ENCODE measurements at places on chromosomes 5 and 9.
A peak's percentile ranks its signal among the peaks of the same experiment; 100 is the strongest.

DNA sequence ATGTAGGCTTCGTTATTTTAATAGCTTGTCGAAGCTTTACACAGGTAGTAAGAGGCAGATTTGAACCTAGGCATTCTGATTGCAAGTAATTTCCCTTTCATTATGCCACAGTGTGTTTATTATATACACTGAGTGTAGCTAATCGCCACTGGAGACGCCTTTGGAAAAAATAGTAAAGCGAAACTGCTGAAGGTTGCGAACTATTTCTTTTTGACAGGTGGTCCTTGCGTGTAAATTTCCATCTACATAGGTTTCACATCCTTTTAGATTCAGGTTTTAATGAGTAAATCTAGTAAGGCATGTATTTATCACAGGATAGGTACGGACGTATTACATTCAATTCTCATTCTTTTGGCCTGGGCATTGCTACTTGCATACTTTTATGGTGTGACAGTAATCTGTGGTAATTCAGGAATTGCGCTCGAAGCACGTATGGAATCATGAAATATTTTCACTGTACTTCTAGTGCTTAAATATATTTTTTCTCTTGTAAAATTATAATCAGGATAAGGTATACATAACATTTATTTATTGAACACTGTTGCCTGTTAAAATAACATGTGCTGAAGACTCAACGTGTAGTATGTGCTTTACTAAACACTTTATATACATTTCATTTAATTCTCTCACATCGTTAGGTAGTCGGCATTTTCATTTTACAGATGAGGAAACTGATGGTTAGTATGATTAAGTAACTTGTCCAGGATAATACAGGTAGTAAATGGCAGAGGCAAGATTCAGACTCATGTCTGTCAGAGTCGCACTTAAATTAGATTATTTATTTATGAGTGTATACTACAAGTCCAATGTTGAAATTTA is 1.8 kb downstream of the MARCHF6 start:
- no peak for DNase-seq

DNA sequence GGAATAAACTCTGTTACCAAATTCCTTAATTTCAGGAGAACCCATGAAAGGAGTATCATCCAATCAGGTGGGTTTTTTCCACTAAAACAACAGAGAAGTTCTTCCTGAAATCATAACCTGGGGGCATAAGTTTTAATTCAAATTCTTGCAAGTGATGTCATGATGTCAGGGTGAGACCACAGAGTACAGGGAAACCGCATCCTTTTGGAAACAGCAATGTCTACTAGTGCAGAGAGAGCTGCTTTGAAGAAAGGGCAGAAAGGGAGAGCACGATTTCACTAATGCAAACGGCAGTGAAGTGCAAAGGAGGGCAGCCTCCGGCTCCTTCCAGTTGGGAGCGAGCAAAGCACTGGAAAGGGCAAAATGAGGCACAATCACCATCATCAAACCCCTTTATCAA is 20.6 kb upstream of the CMBL start:
- no peak for DNase-seq

GRCh38 chr9:97243606-97244005 is 63.9 kb upstream of the CCDC180 start:
- no peak for DNase-seq

DNA sequence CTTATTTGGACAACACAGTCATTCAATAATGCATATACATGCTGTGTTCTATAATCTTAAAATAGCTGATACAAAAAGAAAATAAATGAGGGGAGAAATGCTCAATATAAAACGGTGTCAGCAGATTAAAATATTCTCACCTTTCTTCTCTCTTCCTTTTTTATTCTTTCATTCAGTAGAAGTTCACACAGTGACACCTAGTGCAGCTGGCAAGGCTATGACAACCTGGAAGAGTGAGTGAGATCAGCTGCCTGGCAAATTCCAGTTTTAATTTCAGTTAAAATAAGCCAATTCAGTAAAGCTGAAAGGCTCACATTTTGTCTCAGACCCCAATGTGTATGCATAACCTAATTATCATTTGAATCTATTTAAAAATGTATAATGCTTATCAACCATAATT is 150.3 kb downstream of the RASEF start:
- no peak for DNase-seq

GRCh38 chr5:9356351-9356825 is 189.5 kb downstream of the SEMA5A start:
- DNase-seq: no peak

GRCh38 chr5:14776602-14777001 is 95.0 kb downstream of the ANKH start:
- DNase-seq: no peak

DNA sequence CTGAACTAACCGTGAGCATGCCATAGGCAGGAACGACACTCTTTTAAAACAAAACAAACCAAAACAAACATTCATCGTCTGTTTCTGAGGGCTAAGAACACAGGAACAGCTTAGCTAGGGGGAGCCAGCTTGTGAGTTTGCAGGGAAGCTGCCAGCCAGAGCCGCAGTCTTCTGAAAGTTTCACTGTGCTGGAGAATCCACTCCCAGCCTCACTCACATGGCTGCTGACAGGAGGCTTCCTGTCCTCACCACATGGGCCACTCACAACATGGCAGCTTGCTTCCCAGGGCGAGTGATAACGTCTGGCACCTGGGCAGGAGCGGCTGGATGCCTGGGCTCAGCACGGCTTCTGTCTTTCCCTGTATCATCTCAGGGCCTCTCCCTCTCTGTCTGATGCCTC is 275.2 kb downstream of the MSX2 start:
- no peak for DNase-seq

DNA sequence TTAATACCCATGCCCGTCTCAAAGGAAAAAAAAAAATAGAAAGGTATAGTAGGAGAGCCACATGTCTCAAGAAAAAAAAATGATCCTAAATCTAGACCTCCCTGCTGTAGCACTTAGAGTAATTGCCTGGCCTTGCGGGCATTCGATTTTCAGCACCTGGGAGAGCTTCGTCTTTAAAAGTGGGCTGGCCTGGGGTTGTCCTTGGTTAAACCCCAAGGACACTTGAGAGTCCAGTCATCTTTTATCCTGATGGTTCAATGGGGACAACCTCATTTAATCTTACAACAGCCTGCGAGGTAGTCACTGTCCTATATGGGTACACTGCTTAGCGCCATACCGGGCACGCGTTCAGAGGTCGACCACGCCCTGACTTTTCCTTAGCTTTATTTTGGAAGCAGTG is 60.1 kb downstream of the MAT2B start:
- DNase-seq: no peak

GRCh38 chr5:97624886-97625285 is 441.8 kb upstream of the RIOK2 start:
- DNase-seq: no peak

GRCh38 chr5:112570708-112571444 is 151.8 kb upstream of the EPB41L4A start:
- no peak for DNase-seq

DNA sequence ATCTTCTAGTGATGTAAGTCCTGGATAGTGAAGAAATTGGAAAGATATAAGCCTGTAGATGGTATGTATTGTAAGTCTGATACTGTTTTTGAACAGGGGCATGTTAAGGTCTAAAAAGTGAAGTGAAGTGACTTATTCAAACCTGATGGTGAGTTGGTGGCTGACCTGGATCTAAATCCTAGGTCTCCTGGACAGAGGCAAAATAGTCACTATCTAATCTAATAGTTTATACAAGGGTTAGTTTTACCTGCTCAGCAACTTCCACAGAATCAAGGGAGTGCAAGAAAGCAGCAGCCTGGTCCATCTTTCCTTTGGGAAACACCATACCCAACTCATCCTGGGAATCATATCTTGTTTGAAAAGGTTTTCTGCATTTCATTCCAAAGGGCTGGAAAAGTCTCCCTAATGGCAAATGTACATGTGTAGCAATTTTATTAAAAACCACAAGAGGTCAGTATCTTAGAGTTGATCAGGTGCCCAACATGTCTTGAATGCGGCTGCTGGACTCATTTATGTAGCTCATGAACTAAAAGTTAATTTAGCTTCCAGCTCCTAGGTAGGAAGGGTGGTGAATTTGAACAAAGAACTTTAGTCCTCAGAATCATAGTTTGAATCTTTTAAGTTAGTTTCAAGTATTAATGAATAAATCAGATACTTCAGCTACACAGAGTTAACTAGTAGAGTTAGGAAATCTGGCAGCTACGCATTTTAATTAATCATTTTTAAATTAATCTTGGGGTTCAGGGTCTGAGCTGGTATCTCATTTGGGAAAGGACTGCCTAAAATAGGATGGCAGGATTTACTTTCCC is 26.0 kb downstream of the SKP2 start:
- no peak for DNase-seq

DNA sequence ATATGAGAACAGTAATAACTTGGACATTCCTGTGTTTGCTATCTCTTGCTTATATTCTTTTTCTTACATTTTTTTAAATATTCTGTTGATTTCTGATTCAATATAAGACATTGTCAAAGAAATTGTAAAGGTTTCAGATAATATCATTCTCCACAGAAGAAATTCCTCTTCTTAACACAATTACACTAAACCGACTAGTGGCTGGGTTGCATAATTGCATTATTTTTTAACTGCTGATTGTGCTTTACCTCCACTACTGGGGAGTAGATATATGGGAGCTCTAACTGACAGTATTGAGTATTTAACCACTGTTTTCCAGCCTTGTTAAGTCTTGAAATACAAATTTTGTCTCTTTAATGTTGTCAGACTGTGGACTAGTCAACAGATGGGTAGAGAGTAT is 723.8 kb upstream of the EDIL3 start:
- no peak for DNase-seq

DNA sequence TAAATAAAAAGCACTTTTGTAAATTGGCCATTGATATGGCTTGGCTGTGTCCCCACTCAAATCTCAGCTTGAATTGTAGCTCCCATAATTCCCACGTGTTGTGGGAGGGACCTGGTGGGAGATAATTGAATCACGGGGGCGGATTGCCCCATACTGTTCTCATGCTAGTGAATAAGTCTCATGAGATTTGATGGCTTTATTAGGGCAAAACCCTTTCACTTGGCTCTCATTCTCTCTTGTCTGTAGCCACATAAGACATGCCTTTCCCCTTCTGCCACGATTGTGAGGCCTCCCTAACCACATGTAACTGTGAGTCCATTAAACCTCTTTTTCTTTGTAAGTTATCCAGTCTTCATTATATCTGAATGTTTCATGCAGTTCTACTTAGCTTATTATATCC is 153.2 kb downstream of the TARS1 start:
- DNase-seq: no peak

DNA sequence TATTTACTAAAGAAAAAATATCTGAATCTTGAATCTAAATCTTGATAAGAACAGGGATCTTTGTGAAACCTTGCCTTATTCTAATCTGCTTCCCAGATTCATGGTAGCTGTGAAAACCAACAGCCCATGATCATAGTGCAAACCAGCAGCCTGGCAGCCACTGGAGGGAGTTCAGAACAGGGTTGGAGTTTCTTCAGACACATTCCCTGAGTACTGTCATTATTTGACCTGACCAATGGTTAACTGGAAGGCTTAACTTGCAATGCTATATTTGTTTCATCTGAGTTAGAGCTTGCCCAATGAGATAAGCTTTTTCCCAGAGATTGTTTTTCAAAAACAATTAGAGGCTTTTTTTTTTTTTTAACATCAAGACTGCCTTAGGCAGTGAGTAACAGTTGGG is 47.8 kb downstream of the LOX start:
- no peak for DNase-seq

GRCh38 chr5:139964994-139965565 is 78.0 kb downstream of the NRG2 start:
- DNase-seq: no peak

DNA sequence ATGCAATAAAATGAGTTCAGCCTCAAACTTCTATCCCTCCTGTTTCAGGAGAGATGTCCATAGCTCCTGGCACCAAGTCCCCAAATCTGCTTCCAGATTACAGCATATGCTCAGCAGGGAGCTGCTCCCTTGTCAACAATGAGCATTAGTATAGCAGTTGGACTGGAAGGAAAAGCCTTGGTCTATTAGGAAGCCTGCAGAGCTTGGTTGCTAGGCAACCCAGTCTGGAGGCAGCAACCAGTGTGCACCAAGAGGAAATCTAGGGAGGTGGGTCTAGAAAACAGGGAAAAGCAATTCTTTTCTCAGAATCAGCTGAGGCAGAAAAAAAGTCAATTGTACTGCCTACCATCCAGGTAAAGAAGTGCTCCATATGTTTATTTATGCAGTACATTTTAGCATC is 229.5 kb upstream of the NMUR2 start:
- peak; percentile 57 for DNase-seq

Measured in NCI-H1092 (cell line).